ENCODE measurements at places on chromosomes 2 and 18. TPM values are rescaled to one million over a fixed set of nuclear protein-coding genes. Genes with fewer than 3 reads are reported as not detected.
A peak's percentile ranks its signal among the peaks of the same experiment; 100 is the strongest.

ARHGEF33 gene
- total RNA-seq = 0.32 TPM

TEX44 gene
- not detected for total RNA-seq

GRCh38 chr2:134011936-134012586, 241.8 kb upstream of the MGAT5 start:
- no peak for DNase-seq

DNA sequence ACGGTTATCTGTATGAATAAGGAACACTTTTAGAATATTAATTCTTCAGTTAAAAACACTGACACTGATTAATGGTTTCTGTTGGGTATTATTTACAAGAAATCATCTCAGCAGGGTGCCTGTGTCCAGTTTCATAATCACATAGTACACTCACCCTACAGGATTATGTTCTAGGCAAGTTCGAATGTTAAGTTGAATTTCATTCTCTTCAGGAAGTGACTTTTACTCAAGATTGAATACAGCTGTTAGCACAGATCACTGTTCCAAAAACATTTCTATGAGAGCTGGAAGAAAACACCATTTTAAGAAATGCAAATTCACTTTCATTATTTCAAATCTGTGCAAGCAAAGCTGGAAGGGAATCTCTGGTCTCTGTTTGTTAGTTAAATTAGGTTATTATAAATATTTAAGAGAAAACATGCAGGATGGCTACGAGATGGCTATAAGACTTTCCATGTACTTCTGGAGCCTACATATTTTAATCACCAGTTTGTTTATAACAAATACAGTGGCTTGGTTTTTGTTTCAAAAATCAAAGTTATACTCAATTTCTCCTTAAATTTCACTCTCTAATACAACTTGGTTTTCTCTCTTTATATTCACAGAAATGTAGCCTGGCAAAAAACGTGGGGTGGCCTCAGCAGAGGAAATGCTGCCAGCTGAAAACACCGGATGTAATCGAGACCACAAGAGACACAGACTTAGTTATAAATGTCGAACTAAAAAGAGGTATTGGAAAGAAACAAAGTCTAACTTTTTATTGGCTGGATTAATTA, 65.8 kb downstream of the RBMS1 start:
- DNase-seq = no peak

DNA sequence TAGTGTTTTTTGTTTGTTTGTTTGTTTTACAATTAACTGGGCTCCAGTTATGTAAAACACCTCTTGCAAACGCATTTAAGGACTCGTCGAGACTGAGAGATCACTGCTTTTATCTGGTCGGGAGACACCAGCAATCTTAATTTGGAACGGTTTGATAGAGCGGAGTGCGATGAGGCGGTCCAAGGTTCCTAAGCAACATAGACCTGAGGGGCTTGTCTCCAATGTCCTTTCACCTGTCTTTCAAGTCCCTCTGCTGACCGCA, 729 bp upstream of the SELENOI start:
- no peak for DNase-seq

DNA sequence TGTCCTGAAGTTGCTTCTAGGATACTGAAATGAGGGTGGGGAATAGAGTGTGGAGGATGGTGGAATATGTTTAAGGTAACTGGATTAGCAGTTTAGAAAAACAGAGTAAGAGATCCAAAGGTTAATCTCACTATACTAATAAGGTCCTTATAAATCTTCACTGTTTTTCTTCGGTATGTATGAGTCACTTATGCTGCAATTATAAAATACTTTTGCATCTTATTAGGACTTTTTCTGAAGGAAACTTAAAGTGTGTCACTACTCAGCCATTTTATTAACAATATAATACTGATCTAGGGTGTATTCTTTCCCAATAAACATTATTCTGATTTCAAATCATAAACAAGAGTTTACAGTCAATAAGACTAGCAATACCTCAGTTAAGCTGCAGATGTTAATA, 182.3 kb downstream of the ZNF521 start:
- DNase-seq = no peak

- DNase-seq = no peak
These were observed 122.3 kb downstream of the PLCL1 start for GRCh38 chr2:197926673-197927072.

DNA sequence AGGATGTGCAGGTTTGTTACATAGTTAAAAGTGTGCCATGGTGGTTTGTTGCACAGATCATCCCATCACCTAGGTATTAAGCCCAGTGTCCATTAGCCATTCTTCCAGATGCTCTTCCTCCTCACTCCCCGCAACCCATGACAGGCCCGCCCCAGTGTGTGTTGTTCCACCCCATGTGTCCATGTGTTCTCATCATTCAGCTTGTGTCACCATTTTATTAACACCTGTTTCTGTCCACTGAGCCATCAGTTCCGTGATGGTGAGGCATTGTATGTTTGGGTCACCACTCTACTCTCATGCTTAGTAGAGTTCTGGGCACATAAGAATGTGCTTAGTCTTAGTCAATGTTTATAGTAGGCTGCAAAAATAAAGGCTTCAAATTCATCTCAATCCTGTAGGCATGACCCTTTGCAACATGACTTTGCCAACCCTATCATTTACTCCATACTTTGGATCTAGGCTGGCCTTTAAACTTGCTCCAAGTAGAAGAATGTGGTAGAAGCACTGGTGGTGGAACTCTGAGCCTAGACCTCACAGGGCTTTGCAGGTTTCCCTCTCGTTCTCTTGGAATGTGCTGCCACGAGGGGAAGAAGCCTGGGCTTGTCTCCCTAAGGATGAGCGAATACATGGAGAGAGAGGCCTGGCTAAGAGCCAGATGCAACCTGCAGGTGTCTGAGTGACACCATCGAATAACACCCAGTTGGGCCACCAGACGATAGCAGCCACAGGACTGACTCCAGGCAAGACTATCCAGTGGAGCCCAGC, 161.5 kb downstream of the NAPG start:
- DNase-seq = no peak

GRCh38 chr2:238954841-238955591, 107.1 kb downstream of the TWIST2 start:
- DNase-seq = no peak

- DNase-seq = no peak
These were observed 94.2 kb upstream of the DLGAP1 start for GRCh38 chr18:4549164-4549872.

GRCh38 chr2:239716536-239717318, 308.4 kb downstream of the NDUFA10 start:
- peak; percentile 64 for DNase-seq
